ENCODE measurements at places on chromosomes 1 and 21. TPM values are rescaled to one million over a fixed set of nuclear protein-coding genes. Genes with fewer than 3 reads are reported as not detected.

The TRNP1 gene
- 0.15 TPM for total RNA-seq

The RIPPLY3 gene
- total RNA-seq = 0.14 TPM

The PLPPR4 gene
- total RNA-seq = not detected

The CCT3 gene
- total RNA-seq = 361 TPM

The TDRD5 gene
- not detected for total RNA-seq

The TMED5 gene
- total RNA-seq = 48.2 TPM

The CHD1L gene
- 82.2 TPM for total RNA-seq

The LYPD8 gene
- not detected for total RNA-seq

The LCE2A gene
- total RNA-seq = not detected
